SW480 (cell line): ENCODE measurements at places on chromosomes 7 and 10.

GRCh38 chr7:28411876-28412662 lies at the start of gene CREB5:
CREB5 (plus strand) TSS chr7:28412518; CDS start chr7:28412915, 397 bp downstream.
- no peak for DNase-seq

DNA sequence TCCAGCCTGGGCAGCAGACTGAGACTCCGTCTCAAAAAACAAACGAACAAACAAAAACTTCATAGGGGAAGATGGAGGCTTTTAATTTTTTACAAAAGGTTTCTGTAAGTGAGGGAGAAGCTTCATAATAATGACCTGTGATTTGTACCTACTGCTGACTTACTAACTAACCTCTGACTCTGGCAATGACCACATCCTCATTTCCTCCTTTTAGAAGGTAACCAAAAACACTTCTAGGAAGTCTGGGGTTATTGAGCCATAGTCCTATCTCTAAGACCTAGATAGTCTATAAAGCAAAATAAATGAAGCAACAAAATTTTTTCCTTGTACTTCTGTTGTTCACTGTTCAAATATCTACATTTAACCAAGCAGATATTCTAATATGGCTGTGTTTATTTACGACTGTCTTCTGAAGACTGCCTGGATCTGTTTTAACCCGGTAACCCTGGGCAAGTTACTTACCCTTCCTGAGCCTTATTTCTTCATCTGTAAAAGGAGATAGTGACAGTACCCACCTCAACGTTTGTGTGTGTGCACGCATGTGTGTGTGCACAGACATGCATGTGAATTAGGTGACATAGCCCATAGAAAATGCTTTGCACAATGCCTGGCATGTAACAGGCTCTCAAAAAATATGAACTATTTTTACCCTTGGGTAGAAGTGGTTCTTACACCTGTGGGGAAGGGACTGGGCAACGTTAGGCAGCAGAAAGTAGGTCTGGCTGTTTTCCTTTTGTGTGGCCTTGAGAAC lies 30.8 kb upstream of the SMNDC1 start:
- DNase-seq = no peak

DNA sequence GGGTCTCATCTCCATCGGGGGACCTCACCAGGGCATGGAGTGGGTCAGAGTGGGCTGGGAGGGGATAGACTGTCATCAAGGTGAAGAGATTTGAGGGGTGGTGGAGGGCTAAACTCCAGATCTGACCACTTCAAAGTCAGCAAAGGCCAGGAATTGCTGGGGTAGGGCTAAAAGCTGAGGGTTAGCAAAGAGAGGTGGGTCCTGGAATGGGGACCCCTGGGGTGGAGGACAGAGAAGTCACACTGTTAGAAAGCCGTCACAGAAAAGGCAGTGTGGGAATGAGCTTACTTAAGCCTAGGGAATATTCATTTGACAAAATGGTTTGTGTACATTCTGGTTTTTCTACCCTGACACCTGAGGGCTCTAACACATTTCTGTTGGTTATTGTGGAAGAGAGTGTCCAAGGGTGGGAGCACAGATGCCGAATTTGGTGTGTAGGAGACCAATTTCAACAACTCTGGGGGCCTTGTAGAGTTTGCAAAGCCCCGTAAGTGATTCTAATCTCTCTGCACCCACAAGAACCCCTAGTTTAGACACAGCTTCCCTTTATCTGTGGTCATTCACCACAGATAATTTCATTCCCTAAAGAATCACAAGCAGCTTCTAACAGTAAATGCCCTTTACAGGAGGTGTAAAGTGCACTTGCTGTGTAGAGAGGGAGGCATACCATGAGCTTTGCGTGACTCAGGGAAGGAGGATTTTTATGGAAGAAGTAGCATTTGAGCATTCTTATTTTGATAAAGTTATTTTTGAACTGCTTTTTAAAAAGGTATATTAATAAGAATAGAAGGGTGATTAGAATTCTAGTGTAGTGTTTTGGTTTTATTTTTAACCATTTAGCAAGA lies 6.4 kb downstream of the FBH1 start:
- DNase-seq = no peak

GRCh38 chr7:33666531-33666930 lies 238.8 kb upstream of the BMPER start:
- DNase-seq = no peak

- no peak for DNase-seq
Measured at GRCh38 chr10:30877111-30877510, 154.6 kb downstream of the ZNF438 start.

- no peak for DNase-seq
Measured at GRCh38 chr7:156661637-156662036, 21.1 kb downstream of the RNF32 start.
